ENCODE measurements at places on chromosomes 1 and 21.

- DNase-seq = no peak
Measured at GRCh38 chr21:36542312-36543101, 62.6 kb upstream of the CLDN14 start.

- no peak for DNase-seq
Measured at GRCh38 chr1:90488451-90488850, 228.7 kb downstream of the BARHL2 start.

DNA sequence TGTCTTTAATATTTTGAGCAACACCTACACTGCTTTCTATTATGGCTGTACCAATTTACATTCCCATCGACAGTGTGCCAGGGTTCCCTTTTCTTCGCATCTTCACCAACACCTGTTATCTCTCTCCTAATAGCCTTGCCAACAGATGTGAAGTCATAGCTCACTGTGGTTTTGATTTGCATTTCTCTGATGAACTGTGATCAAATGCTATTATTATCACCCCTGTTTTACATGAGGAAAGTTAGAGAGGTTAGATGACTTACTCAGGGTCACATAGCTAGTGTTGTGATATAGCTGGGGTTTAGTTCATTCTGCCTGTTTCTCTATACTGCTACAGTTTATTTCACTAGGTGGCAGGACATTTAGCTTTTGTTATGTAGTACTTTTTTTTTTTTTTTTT lies 204.1 kb downstream of the FMN2 start:
- DNase-seq = no peak

DNA sequence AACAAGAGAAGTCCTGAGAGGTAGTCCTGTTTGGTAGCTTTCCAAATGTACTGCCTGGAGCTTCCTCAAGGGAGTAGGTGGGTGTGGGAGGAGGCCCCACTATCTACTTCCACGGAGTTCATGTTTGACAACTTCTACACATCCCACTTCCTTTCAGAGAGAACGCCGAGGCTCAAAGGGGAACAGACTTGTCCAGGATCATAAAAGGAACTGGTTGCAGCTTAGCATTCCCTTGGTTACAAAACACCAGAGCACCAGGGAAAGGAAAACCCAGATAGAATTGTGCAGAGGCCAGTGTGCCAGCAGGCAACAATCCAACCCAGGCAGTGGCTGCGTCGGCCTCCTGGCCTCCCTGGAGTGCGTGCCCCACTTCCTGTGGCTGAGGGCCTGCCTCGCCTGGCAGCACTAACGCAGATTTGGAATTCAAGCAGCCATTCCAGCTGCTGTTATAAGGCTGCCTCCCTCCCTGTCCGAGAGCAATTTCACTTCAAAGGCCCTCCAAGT lies 4.2 kb upstream of the RAP1GAP start:
- DNase-seq = no peak

DNA sequence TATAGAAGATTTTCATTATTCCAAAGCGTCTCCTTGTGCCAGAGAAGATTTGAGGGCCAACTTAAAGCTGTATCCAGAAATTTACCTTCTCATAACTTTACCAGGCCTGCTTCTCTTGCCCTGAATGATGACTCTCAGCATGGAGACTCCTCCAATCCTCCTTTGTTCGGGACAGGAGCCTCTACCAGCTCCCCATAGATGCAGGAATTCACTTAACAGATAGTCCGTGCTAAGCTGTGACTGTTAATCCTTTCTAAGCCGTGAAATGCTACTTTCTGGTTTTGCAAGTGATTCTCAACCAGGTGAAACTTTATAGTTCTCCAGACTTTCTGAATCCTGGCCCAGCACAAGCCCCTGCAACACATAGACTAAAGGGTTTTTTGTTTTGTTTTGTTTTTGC lies 31.8 kb upstream of the KCND3 start:
- DNase-seq = no peak

DNA sequence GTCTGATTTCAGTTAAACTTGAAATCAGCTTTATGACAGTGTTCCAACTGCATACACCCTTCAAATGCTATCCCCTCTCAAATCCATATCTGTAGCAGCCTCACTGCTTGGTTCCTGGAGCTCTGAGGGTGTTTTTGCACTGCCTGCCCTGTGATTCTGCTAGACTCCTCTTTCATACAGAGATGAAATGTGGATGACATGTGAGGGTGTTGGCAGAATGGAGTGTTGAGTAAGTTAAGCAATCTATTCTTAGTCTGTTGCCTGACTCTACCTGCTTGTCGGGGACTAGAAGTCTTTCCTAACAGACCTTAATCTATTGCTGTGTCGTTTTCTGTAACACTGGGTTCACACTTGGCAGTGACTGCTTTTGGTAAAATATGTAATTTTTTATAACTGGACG lies 9.8 kb downstream of the IGSF5 start:
- no peak for DNase-seq

GRCh38 chr1:16118706-16119105 lies 37.2 kb downstream of the EPHA2 start:
- no peak for DNase-seq

DNA sequence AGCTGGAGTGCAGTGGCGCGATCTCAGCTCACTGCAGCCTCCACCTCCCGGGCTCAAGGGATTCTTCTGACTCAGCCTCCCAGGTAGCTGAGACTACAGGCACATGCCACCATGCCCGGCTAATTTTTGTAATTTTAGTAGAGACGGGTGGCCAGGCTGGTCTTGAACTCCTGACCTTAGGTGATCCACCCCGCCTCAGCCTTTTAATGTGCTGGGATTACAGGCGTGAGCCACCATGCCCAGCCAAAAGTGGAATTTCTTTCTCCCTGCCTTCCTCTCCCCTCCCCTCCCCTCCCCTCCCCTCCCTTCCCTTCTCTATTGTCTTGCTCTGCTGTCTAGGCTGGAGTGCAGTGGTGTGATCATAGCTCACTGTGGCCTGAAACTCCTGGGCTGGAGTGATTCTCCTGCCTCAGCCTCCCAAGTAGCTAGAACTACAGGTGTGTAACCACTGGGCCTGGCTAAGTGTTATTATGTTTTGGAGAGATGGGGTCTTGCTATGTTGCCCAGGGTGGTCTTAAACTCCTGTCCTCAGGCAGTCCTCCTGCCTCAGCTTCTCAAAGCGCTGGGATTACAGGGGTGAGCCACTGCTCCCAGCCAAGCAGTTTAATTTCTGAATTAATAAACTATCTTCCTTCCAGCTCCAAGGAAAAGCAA lies 10.0 kb upstream of the MACF1 start:
- DNase-seq = no peak

DNA sequence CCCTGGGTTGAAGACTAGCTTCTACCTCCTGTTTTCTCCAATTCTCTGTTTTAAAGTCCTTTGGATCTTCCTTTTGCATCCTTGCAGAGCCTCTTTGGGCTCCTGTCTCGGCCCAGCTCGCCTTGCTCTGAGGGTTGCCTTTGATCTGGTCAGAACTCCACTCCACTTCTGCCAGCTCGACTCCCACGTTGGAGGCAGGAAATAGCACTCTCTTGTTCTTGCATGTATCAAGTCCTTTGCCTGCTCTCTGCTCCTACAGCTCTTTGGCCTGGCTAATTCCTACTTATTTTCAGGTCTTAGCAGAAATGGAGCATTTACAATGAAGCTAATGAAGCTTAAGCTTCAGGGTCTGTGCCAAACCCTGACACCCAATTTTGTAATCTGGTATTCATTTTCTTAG lies 21.1 kb upstream of the B3GALNT2 start:
- DNase-seq = no peak

DNA sequence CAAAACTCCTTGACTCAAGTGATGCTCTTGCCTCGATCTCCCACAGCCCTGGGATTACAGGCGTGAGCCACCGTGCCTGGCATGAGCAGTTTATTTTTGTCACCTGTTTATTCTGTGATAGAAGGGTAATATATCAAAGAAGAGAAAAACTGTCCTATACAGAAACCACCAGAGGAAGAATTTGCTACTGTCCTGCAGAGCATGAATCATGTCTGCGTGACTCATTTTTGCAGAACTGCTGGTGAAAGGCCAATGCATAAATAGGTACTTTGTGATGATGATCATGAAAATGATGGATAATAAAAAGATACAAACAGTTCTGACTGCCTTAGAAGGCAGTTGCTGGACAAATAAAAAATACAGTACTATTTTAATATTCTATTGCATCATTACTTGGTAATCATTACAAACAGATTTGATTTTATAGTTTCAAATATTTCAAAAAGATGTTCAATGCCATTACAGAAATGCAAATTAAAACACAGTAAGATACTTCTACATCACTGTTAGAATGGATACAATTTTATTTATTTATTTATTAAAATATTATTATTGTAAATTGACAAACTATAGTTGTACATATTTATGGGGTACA lies 26.5 kb downstream of the RIPPLY3 start:
- no peak for DNase-seq

- DNase-seq = no peak
Measured at GRCh38 chr1:22702296-22703085, 8.1 kb upstream of the EPHB2 start.
